Myometrial cell (primary cell): ENCODE measurements at places on chromosomes 2 and 18. TPM values are rescaled to one million over a fixed set of nuclear protein-coding genes. Genes with fewer than 3 reads are reported as not detected.

The GBX2 gene
- not detected in 2 replicates for total RNA-seq

The MAPK4 gene
- total RNA-seq, result not detected in 2 replicates

The PRSS56 gene
- total RNA-seq, result not detected in 2 replicates

The AFF3 gene
- total RNA-seq, result under 0.01 TPM in 1 of 2 replicates, not detected in the other

The RGPD3 gene
- total RNA-seq, result 0.18 TPM in 1 of 2 replicates, not detected in the other

The DSG4 gene
- not detected in 2 replicates for total RNA-seq
